ENCODE measurements at places on chromosomes 12 and 14.
A peak's percentile ranks its signal among the peaks of the same experiment; 100 is the strongest.

- no peak for DNase-seq
Observed at GRCh38 chr12:29519585-29520182, 22.2 kb upstream of the OVCH1 start.

- DNase-seq, result no peak
Observed at GRCh38 chr12:128286970-128287369, 20.0 kb downstream of the TMEM132C start.

DNA sequence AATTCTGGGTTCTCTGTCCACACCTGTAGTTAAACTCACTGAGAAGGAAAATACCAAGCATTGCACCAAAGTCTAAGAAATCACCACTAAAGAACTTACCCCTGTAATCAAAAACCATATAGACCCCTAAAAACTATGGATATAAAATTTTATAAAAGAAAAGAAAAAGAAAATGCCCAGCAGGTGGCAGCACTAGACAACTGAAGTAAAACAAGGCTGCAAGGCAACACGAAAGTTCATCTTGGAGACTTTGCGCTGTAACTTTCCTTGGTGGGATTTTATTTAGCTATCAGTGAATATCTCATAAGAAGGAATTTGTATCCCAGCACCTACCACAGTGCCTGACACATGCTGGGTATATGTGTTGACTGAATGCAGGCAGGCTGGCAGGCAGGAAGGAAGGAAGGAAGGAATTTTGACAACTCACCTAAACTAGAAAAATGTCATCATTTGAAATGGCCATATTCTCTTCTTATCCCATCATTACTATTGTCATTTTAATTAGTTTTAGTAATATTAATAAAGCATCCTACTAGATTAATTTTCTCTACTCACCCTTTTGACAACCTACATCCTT is 68.2 kb upstream of the ETV6 start:
- peak; percentile 12 for DNase-seq

DNA sequence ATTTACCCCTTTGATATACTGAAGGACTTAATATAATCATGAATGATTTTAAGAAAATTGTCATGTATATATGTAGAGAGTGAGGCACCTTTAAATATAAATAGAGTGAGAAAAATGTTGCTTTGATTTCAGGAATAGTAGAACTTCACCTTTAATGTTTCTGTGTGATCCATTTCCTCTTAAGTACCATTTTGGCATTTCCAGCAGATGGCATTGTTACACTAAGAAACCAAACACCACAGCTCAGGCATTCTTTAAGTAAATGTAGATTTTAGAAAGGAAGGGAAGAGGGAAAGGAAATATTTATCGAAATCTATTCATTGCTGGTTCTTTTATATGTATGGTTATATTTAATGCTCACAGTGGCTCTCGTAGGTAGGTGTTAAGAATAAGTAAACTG is 556.7 kb upstream of the FBXO33 start:
- peak; percentile 7 for DNase-seq

- no peak for DNase-seq
Observed at GRCh38 chr14:72420749-72421474, 473.0 kb downstream of the DPF3 start.

- no peak for DNase-seq
Observed at GRCh38 chr12:89706986-89707702, 1.5 kb downstream of the ATP2B1 start.

DNA sequence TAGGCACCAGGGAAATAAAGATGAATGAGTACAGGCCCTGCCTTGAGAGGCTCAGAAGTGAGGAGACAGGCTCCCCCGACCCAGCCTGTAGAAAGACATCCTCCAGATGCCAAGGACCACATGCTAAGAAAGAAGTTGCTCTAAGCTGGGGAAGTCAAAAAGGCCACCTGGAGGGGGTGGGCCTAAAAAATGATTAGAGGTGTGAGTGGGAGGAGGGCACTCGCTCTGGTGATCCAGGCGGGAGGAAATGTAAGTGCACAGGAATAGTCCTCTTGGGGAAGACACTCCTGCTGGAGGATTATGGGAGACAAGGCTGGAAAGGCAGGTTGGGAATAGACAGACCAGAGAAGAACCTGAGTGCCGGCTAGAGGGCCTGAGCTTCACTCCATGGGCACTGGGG is 32.2 kb downstream of the SMUG1 start:
- DNase-seq, result no peak

GRCh38 chr14:60482743-60483142 is 3.1 kb downstream of the C14orf39 start:
- DNase-seq, result no peak

DNA sequence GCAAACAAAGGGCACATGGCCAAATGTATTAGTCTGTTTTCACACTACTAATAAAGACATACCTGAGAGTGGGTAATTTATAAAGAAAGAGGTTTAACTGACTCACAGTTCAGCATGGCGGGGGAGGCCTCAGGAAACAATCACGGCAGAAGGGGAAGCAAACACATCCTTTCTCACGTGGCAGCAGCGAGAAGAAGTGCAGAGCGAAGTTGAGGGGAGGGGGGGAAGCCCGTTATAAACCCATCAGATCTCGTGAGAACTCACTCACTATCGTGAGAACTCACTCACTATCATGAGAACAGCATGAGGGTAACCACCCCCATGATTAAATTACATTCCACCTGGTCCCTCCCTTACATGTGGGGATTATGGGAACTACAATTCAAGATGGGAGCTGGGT is 66.1 kb downstream of the ST8SIA1 start:
- no peak for DNase-seq

GRCh38 chr14:20356422-20356821 is 13.0 kb downstream of the PARP2 start:
- DNase-seq, result no peak

GRCh38 chr12:123363740-123364531 is 711 bp downstream of the SBNO1 start:
- no peak for DNase-seq

DNA sequence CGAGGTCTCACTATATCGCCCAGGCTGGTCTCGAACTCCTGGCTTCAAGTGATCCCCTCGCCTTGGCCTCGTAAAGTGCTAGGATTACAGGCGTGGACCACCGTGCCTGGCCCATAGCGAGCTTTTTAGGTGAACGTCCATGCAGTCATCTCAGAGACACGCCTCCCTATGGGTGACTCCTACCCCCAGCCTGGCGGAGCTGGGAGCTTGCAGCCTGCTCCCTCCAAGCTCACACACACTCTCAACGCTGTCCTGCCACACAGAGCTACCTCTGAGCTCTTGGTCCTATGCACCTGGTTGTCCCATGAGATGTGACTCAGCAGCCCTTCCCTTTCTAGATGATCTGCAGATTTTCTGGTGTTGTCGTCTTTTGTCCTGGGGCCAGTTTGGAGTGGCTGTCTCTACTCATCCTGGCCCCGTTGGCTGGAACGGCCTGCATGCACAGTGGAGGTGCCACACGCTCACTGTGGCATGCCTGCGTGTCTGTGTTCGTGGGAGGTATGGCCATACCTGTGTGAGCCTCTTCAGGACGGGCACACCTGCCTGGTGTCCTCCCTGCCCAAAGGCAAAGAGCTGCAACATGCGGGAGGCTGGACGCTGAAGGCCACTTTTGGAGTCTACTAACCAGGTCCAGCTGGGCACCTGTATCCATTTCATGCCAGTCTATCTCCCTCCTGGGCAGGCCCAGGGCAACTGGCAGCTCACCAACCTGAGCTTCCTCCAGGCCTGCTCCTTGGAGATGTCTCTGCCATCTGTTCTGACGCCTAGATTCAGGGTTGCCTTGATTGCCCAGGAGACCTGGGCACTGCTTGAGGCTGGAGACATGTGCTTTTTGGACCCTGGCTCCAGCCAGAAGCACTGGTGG is 18.1 kb downstream of the CABP1 start:
- DNase-seq, result no peak

GRCh38 chr14:105314287-105315200 is at the start of gene PACS2:
Gene PACS2, plus strand, starts transcription at chr14:105314748. Its CDS starts 171 bp downstream, at chr14:105314919.
- DNase-seq, result peak; percentile 7

DNA sequence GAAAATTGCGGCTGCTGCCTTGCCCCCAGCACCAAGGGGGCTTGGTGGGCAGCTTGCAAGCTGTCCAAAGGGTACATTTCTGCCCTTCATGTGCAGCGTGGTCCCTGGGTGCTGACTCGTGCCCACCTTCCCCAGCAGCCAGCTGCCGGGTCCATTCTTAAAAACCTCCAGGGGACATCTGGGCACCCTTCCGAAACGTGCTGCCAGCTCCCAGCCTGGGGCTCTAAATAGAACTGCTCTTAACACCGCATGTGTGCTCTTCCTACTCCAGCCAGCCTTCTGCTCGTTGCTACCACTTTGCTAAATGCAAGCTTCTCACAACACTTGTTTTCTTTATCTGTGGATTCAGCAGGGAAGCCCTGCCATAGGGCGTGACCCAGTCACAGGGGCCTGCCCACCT is 66.0 kb downstream of the RIMBP2 start:
- DNase-seq, result no peak

Measured in NCI-H2081 treated with DMSO at 0.1 percent for 48 hours (cell line).